ENCODE measurements at places on chromosomes 5 and 9.

- DNase-seq, result no peak
Observed at GRCh38 chr5:79962575-79963222, 28.4 kb downstream of the MTX3 start.

- no peak for DNase-seq
Observed at GRCh38 chr5:172659909-172660628, 19.0 kb downstream of the NEURL1B start.

- no peak for DNase-seq
Observed at GRCh38 chr5:32975656-32976375, 264.7 kb downstream of the NPR3 start.

GRCh38 chr5:30937070-30937469 is 256.4 kb upstream of the CDH6 start:
- DNase-seq, result no peak

GRCh38 chr9:110427497-110428104 is 89.9 kb upstream of the TXNDC8 start:
- DNase-seq, result no peak

GRCh38 chr9:21434202-21435014 is 5.8 kb upstream of the IFNA1 start:
- DNase-seq, result peak; percentile 54

GRCh38 chr9:76181781-76182180 is 212.4 kb downstream of the RFK start:
- no peak for DNase-seq

- DNase-seq, result no peak
Observed at GRCh38 chr9:134604834-134605233, 36.8 kb upstream of the COL5A1 start.

DNA sequence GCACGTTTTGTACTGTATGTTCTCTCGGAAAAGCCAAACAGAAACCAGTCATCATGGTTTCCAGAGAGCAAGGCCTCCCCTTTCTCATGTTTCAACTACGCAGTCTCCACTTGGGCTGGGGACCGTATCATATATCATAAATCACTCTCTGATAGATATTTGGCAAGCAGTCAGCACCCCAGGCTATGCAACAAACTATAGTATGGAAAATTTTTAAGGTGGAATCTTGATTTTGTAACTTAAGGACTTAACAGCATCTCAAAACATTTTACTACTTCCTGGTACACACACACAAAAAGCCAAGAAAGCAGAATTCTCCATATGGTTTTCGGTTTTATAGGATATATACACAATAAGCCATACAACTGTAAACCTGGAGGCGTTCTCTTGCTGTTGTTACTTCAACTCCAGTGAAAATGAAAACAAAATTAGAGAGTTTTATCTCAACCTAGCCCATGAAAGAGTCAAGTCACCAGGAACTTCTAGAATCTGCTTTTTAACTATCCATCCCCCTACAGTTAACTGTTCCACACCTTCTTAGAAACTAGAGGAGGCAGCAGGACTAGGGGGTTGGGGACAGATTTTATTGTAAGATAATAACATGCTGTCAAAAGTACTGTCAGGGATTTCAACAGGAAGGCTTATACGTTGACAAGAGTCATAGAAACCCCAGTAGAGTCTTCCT is 283.4 kb downstream of the NFIB start:
- DNase-seq, result no peak

GRCh38 chr5:125595095-125595494 is 828.1 kb upstream of the GRAMD2B start:
- DNase-seq, result no peak

GRCh38 chr5:59098743-59099142 is 515.9 kb downstream of the RAB3C start:
- no peak for DNase-seq
